ENCODE measurements at places on chromosomes 6 and 20.

DNA sequence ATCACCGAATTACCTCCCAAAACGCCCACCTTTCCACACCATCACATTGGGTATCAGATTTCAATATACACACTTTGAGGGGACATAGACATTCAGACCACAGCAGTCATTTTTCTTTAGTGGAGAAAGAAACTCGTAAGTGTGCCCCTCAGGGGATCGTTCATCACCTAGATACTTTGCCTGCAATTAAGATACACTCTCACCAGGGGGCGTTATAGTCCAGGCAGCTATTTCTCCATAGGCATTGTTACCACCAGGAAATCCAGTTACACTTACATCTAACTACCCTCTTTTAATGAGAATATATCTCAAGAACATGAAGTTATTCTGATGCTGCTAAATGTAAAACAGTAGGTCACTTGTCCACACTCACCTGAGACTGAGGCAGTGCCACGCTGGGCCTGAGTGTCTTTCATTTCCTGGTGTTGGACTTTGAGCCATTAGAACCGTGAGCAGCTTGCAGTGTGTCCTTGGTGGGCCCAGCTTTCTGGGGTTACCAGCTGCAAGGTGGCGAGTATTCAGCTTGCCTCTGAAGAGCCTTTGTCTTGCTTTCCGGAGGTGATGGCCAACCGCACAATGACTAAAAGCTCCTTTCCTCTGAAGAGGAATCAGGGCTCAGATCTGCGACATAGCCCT, 35.1 kb upstream of the UNC93A start:
- DNase-seq: no peak

DNA sequence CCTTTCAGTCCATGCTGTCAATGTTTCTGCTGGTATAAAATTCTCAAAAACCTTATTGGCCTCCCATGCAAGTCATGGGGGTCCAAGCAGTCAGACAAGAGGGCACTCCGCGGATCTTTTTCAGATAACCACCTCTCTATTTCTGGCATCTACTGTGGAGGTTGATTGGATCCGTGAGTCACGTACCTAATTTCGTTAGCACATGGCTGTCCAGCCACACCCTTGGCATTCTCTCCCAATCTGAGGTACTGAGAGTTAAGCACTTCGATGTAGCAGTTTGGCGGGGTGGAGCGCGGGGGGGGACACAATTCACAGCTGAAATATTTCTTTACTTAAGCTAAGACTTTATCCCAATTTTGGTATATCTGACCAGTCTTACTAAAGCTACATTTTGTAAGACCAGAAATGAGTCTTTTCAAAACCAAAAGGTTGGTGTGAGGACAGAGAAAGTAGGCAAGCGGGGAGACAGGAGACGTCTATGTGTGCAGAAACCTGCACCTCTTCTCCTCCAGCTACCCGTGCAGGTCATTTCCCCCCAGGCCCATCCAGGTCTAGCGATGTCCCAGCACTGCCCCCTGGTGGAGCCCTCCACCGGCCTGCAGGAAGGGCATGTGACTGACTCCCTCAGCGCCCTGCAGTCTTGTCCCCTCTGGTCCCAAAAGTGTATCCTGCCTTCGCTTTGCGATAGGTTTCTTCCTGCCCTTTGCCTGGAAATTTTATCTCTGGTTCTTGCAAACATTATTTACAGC, 113.1 kb downstream of the ADAT2 start:
- DNase-seq: peak; percentile 24

GRCh38 chr20:41057999-41058673, 29.5 kb downstream of the TOP1 start:
- peak; percentile 94 for DNase-seq

DNA sequence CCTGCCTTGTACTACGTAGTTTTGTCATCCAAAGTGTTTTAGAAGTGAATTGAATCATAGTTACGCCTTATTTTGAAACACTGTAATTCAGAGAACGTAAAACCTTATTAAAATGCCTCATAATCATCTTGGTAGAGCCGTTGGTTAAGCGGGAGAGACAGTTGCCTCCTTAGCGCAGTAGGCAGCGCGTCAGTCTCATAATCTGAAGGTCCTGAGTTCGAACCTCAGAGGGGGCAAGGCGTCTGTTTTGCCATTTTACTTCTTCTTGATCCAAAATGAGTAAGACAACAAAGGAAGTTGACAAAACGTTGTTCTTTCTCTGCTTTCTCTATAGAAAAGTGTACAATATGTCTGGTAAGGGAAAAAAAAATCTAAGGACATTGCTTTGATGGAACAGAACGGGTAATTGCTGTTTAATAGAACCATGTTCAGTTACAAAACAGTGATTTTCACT, 20.7 kb upstream of the TRIM27 start:
- DNase-seq: peak; percentile 84

GRCh38 chr20:19911810-19912382, 105.3 kb upstream of the NAA20 start:
- no peak for DNase-seq

DNA sequence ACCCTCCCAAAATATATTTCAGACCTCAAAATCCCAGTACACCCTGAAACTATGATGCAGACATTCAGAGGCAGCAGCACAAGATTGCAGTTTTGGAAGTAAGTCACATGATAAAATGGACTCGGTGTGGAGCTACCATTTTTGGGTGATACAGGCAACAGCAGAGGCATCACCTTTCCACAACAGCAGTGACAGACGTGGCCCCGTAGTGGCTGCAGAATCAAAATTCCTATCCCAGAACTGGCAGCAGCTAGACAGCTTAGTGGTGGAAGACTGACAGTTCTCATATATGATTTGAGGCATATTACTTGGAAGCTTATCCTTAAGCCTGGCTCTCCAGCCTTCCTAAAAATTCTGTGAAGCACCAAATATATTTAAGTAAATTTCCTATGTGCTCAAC, 19.9 kb downstream of the PLN start:
- DNase-seq: no peak

DNA sequence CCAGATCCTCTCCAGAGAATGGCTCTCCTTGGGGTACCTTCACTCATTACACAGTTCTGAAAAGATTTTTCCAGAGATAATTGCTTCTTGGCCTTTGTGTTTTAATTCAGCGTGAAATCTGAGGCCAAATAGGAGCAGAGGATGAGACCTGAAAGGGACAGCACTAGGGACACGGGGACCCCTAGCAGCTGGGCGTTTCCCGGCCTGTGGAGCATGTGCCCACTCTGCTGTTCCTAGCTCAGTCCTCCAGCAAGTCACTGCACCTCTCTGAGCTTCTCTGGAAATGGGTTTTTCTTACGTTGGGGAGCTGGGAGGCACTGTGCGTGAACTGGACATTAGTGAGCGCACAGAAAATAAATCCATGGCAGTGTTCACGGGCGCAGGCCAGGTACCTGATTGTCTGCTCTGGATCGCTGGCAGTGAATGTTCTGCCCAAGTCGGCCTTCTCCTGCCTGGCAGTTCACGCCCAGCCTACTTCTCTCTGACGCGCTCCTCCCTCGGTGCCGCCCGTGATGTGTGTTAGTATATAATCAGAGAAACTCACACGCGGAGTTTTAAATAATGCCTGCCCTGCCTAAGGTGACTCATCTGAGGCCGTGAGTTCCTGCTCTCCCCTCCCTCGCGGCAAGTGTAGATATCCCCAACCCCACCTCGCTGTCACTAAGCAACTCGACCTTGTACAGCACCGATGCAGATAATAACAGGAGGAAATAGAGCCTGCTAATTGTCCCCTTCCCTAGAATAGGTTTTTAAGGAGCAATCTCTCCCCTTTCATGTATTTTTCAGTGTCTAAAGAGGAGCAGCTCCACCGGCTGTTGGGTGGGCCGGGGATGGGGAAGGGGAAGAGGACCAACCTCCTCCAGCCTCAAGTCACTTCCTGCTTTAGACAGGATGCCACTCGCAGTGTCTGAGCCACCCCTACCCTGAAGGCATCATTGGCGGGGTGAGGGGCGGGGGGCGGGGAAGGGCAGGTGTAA, 2.7 kb upstream of the TUBB2A start:
- peak; percentile 47 for DNase-seq
